Renal pelvis (tissue), 12 donors: ENCODE measurements at places on chromosomes 1 and 21.

GRCh38 chr1:55893155-55893554 is 678.0 kb upstream of the USP24 start:
- DNase-seq, result no peak

DNA sequence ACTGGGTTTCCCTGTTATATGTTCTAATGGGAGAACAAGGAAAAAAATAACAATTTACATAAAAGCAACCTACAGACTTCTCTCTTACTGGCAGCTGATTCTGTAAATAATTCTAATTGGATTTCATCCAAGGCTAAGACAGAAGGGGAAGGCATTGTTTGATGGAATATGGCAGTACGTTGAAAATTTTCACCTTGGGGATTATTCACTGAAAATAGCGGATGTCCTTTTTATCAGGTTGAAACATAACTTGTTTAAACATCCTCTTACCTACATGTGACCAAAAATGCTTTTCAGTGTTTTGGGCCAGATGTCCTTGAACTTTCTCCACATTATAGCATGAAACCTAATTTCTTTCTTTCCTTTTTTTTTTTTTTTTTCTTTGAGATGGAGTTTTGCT is 24.9 kb downstream of the TSNAX start:
- no peak for DNase-seq

DNA sequence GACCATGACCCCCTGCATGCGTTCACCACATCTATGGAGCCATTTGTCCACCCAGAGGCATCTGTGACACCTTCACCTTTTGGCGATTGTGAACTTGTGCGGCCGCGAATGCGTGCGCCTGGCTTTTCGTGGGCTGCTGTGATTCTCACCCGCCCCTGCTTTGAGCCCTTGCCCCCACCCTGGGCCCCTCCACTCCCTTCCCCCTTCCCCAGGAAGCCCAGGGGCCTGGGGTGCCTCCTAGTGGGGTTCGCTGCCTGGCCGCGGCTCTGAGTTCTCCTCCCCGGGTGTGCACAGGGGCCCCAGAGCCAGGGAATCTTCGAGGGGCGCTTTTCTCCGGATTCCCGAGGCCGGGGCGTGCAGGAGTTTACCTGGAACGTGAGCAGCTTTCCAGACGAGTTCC is 97.9 kb upstream of the ACTRT2 start:
- DNase-seq, result no peak

DNA sequence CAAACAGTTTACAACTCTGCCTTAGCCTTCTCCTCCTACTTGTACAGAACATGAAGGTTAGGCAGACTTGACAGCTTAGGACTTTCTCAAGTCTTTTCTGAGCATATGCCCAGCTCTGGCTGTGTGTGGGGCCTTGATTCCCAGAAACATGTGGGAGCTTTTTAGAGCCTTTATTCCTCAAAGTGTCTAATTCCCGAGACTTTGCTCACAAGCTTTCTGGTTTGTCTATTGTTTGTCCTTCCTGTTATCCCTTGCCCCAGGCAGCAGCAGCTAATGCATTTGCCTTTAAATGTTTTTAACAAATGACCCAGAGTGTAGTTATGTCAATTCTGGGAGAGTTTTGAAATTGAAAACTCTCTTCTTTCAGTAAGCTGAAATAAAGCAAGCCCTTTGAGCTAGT is 29.2 kb downstream of the ST7L start:
- DNase-seq, result no peak

DNA sequence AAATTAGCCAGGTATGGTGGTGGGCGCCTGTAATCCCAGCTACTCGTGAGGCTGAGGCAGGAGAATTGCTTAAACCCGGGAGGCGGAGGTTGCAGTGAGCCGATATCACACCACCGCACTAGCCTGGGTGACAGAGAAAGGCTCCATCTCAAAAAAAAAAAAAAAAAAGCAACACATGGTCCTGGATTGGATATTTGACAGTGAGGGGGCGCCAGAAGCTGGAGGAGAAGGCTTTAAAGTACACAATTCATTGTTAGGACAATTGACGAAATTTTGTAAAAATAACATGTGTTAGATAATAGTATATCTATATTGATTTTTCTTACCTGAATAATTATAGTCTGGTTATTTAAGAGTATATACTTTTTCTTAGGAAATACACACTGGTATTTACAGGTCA is 50.2 kb upstream of the USP25 start:
- DNase-seq, result no peak

DNA sequence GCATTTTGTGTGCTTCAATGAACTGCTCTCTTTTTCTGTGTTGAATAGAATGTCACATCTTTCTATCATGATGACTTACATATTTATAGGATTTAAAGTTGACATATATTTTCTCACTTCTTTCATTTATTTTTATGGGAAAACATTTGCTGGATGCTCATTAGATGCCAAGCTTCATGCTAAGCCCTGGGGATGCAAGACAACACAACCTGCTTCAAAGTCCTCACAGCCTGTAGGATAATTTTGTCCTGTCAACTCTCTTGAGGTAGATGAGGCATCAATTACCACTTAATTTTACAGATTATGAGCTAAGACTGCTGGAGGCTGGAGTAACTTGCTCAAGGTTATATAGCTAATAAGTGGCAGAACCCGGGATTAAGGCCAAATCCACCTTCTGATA is 264.3 kb downstream of the GRIK1 start:
- DNase-seq, result no peak

DNA sequence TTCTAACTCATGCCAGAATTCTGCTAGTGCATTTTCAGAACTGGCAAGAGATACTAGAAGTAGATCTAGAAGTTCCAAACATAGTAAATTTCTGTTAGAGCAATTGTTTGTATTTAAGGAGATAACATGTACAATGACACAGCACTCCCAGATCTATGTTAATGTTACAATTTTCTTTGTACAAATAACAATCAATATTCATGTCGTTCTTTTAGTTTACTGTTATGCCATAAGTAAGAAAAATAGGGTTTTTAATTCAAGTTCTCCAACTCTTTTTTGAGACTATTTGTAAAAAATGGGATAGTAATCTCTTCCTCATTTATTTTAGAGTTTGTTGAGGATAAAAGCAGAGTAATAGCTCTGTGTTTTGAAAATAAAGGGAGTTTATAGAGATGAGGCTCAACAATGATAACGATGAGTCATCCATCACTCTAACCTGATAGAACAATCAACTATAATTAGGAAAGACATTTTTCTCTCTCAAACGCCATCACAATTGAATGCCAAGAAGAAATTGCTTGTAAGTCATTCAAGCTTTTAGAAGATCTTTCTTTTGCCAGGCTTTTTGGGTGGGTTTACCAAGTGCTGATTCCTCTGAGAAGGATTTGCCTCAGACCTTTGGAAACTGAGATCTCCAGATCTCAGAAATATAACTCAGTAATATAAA is 638 bp downstream of the CD84 start:
- DNase-seq, result no peak

GRCh38 chr1:161185282-161185682 is 8.0 kb upstream of the B4GALT3 start:
- DNase-seq, result no peak

DNA sequence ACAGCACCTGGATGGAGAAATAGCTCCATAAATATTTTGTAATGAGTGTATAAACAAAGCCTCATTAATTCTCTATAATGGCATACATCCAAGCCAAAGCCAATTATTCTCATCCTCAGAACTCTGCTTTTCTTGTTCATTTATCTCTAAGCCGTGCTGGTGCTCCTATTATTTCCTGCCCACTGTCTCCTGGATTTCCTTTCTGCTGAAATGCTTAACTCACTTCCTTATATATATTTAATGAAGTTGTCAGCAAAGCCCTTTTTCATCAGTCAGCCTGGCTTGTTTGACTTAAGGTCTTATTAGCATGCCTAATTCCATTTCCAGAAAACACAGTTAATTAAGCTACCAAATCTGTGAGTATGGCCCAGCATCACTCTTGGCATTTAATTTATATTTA is 93.4 kb downstream of the SLC25A24 start:
- DNase-seq, result no peak

GRCh38 chr1:182615468-182616129 is 11.4 kb upstream of the RGS16 start:
- DNase-seq, result no peak

- peak; percentile 58 for DNase-seq
Observed at GRCh38 chr1:22709891-22710700, 543 bp upstream of the EPHB2 start.

GRCh38 chr1:47276850-47277249 is 37.1 kb downstream of the STIL start:
- DNase-seq, result no peak

- no peak for DNase-seq
Observed at GRCh38 chr1:25541889-25542658, 1.3 kb upstream of the LDLRAP1 start.

DNA sequence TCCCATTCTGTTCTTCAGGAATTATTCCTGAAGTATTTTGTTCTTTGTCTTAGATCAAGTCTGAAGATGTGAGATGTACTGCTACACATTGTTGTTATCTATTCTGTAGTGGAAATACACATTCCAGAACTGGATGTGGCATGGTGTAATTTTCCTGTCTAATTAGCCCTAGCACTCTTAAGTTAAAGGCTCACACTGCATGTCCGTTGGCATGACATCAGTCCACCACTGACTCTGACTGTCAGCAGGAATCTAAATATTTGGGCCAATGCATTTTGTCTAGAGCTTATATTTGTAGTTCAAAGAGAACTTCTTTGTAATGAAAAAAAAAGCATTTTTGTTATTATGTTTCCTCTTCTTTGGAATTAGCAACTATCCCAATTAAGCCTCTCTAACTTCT is 201.0 kb downstream of the S1PR1 start:
- DNase-seq, result no peak

GRCh38 chr1:88695781-88696180 is 11.7 kb downstream of the PKN2 start:
- no peak for DNase-seq

DNA sequence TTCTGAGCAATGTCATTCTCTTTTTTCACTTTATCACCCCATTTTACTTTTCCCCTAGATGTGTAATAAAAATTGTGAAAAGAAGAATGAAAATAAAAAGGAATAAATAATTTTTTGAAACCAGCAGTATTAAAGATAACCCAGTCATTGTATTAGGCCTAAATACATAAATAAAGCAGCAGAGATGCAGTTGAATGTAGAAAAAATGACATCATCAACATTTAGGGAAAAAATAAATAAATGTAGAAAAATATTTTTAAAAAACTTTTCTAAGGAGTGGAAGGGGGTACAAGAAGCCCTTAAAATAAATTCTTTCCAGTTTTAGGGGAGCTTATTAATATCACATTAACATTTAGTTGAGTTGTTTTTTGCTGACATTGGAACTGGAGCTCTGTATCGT is 15.3 kb upstream of the ENAH start:
- DNase-seq, result no peak
